ENCODE measurements at places on chromosomes 12 and 14.

- no peak for DNase-seq
Observed at GRCh38 chr12:48965298-48965838, 6.2 kb downstream of the WNT10B start.

DNA sequence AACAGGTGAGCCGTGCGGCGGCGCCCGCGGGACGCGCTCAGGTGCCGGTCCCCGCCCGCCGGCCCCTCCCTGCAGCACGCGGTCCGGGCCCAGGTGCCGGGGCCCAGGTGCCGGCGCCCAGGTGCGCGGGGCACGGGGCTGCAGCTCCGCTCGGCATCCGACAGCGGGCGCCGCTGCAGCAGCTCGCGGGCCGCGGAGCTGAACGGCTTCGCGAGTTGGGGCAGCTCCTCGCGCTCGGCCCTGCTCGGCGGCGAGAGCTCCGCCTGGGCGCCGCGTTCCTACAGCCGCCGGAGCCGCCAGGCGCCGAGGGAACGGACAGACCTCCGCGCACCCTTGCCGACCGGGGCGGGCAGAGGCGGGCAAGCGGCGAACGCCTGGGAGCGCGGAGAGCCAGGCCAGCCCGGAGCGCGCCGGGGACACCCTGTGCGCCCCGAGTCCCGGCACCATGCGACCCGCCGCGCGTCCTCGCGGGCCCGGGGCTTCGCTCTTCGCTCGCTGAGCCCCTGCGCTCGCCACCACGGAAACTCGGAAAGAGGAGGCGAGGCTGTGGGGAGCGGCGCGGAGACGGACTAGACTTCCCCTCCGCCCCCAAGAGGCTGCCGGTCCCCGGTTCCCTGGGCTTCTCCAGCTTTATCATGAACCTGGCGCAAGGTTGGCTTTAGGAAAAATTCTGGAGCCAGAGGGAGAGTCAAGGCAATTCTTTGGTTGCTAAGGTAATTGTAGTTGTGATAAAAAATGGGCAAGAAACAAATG is at the start of gene RGS6:
TSS of gene RGS6 (plus strand) at position 201 of the 753 bp plus-strand sequence.
- DNase-seq = no peak

GRCh38 chr14:50978888-50979287 is 34.6 kb upstream of the PYGL start:
- no peak for DNase-seq

GRCh38 chr12:91123236-91123916 is 12.1 kb upstream of the LUM start:
- DNase-seq = no peak

- DNase-seq = no peak
Observed at GRCh38 chr14:48670939-48671338, 915.2 kb downstream of the RPS29 start.

DNA sequence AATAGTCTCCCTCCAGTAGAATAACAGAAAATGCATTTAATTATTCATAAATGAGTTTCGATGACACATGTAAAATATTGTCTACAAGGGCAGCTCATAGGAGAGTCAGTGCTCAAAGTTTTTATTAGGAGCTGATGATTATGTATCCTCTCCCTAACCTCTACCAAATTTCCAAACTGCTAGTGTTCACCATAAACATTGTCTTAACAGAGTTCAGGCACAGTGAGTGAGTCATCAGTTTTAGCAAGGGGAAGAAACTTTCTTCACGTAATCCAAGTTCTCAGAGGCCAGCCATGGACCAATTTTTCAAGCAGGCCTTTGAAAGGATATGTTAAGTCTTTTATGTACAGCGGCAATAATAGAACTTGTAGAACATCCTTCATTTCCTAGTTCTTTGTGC is 649.2 kb upstream of the MIS18BP1 start:
- DNase-seq = no peak

- no peak for DNase-seq
Observed at GRCh38 chr14:53190938-53191337, 37.8 kb upstream of the DDHD1 start.

DNA sequence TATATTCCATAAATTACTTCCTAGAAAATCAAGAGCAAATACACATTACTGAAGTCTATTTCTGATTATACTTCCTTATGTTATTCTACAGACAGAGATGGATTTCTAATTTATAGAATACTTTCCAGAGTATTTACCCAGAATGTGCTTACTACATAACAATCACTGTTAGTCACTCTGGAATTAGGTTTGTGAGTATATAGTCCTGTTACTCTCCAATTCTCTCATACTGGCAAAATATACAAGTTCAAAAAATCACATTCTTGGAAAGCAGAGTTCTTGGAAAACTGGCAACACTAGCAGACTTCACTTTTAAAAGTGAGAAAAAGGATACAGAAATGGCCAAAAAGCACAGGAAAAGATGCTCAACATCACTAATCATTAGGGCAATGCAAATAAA is 7.3 kb downstream of the PPP2R5E start:
- no peak for DNase-seq

GRCh38 chr12:54611715-54612149 is 23.0 kb downstream of the LACRT start:
- no peak for DNase-seq

- DNase-seq = no peak
Observed at GRCh38 chr12:89856431-89856830, 147.8 kb upstream of the ATP2B1 start.

DNA sequence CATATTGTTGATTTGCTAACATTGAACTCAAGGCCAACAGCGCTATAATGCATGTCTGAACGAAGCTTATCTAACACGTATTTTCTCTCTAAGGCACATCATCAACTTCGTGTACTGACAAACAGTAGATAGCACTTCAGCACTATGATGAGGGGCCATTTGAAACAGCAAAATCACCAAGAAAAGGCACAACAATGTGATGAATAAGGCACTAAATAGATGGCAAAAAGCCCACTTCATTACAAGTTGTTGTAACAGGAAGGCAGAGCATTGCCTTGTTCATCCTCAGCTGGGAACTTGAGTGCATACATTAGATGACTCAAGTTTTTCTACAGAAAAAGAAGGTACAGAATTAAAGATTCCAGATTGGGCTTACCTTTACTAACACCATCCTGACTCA is 75.2 kb downstream of the LIN7A start:
- no peak for DNase-seq

DNA sequence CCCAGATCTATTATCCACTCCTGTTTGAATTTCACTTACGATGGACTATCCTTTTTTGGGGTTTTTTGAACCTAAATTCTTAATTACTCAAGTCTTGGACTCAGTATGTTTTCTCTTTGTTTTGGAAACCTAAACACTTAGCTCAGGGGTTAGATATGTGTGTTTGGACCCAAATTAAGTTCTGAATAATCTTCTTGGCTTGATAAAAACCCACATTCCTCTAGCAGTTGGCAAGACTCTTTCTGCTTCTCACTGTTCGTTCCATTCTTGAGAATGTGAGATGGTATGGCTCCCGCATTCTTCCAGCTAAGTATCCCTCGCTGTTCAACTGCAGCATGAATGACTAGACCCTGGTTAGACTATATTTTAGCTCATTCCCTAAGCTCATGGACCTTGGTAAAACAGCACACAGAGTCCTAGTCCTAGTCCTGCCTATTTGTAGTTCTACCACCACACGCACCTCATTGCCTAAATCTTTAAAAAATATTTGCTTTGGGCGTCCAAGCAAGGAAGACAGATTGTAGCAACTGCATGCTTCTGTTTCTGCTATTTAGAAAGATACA is 860.0 kb downstream of the RPS29 start:
- no peak for DNase-seq

DNA sequence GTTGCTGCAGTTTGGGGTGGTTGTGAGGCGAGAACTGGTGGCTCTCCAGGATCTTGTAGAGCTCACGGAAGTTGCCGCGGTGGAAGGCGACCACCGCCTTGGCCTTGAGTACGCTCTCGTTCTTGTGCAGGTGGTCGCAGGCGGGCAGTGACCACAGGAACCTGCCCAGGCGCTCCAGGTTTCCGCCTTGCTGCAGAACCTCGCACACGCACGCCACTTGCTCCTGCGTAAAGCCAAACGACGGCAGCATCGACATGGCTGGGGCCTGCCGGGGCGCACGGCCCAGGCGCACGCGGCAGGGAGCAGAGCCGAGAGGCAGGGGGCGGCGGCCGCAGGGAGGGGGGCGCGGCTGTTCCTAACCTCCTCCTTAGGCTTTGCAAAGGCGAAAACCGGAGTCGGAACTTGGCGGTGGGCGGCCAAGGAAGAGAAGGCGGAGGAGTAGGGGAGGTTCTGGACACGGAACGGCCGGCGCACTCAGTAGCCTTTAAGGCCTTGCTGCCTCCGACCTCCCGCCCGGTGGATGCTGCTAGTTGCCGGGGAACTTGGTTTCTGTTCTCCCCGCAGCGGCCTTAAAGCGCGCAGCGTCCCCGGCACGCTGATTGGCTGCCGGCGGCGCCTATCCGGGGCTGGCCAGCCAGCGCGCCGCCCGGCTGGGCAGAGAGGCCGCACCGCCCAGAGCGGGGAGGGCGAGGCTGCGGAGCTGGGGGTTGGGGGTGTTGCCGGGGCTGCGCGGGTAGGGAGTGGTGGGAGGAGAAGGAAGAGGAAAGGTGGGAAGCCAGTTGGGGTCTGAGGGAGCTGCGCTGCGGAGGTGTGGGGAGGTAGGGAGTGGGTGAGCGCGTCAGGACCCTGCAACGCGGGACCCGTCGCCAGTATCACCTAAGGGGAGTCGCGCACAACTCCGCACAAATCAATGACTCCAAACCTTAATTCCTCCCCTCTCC is at the start of gene SIX1:
TSS of gene SIX1 (minus strand) at position 544 of the 941 bp plus-strand sequence. CDS start at position 256, 288 bp downstream.
- DNase-seq = no peak

DNA sequence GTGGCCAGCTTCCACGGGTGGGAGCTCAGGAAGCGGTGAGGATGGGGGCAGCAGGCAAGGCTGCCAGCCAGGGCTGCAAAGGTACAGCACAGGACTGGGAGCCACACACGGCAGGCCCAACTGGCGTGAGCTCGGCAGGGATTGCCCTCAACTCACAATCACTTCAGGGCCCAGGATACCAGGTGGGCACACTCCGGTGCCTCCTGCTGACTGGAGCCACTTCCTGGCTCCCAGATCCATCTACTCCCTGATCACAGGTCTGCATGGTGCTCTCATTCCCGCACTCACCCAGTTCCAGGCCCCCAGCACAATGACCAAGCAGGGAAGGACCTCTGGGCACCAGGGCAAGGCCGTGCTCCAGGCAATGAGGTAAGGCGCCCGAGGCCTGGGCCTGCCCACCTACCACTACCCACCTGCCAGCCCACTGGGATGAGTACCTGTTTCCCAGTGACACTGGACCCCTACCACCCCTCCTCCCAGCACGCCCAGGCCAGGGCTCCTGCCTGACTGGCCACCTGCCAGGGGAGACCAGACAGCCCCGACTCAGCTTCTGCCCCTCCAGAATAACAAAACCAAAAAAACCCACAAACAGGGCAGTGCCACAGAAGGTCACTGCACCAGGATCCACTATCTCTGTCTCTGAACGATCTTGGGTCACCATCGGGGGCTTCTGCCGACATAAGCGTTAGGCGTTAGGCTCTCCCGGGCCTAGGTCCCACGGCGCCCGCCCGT is 1.8 kb downstream of the JAG2 start:
- no peak for DNase-seq

DNA sequence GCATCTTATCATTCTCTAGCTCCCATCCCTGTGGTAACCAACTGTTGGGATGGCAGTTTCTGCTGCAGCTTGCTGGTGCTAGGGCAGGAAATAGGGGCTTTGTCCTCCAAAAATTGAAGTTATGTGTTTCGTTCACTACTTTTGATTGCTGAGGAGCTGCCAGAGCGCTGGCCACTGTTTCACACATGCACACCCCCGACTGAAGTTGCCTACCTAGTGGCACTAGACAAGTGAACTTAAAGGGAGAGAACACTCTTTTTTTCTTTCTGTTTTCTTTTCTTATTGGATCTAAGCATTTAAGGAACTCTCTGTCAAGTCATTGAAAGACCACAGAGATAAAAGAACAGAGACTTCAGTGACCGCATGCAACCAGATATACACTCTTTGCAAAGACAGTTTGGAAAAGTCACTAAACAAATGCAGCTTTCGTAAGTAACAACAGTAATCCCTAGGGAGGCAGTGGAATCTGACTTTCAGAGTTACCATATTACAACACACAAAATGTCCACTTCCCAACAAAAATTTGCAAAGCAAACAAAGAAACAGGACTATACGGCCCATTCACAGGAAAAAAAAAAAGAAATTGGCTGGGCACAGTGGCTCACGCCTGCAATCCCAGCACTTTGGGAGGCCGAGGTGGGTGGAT is 12.0 kb downstream of the TFCP2 start:
- no peak for DNase-seq

GRCh38 chr14:21768116-21768874 is 94.7 kb upstream of the OR4E1 start:
- peak; percentile 1 for DNase-seq

GRCh38 chr14:26622611-26623010 is 24.8 kb upstream of the NOVA1 start:
- no peak for DNase-seq

DNA sequence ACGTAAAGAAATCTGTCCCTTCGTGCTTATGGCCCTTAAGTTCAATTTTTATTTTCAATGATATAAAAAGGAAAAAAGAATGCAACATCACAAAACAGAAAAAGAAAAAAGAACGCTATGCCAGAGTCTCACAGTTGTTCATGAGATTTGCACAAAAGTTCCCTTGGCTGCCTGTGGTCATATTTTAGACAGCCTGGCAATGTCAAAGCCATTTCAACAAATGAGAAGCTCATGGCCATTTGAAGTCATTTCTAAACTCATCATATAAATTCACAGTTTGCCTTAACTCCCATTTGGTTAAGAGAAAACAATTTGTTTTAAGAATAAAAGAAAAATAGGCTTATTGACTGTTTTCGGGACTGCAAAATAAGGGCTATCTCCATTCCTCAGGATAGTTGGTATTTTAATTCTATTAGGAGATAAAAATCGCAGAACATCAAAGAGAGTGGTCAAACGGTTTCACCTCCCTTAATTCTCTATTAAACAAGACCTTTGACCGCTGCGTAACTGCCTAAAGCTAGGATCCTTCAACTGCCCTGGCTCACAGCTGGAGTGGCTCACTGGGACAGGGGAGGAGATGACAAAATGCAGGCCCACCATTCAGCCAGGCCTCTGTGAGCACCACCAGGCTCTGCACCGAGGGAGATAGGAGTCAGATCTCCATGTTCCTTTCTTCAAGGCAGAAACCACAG is 119.2 kb upstream of the DAAM1 start:
- DNase-seq = no peak

DNA sequence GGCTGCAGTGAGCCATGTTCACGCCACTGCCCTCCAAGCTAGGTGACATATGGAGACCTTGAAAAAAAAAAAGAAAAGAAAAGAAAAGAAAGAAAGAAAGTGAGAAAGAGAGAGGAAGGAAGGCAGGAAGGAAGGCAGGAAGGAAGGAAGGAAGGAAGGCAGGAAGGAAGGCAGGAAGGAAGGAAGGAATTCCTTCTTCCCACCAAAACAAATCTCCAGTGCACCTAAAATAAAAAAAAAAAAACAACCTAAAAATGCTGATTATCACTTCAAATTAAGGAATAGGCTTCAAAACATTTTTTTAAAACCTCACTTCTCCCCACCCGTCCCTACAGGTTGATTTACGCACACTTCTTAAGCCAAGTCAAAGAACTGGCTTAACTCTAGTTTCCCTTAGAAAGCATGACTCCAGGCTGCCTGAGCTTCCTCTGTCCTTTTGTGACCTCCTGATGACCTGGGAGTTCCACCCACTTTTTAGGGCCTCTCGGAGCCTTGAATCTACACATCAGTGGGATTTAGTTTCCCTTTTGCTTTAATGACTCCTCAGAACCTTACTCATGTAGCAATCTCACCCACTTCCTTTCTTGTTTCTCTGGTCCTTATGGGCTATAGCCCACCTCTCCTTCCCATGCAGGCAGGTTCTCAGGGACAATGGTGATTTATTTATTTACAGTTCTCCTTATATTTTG is 18.6 kb downstream of the DUSP6 start:
- no peak for DNase-seq

GRCh38 chr14:84789012-84789411 is 740.9 kb upstream of the FLRT2 start:
- no peak for DNase-seq
